ENCODE measurements at places on chromosomes 5 and 9.

DNA sequence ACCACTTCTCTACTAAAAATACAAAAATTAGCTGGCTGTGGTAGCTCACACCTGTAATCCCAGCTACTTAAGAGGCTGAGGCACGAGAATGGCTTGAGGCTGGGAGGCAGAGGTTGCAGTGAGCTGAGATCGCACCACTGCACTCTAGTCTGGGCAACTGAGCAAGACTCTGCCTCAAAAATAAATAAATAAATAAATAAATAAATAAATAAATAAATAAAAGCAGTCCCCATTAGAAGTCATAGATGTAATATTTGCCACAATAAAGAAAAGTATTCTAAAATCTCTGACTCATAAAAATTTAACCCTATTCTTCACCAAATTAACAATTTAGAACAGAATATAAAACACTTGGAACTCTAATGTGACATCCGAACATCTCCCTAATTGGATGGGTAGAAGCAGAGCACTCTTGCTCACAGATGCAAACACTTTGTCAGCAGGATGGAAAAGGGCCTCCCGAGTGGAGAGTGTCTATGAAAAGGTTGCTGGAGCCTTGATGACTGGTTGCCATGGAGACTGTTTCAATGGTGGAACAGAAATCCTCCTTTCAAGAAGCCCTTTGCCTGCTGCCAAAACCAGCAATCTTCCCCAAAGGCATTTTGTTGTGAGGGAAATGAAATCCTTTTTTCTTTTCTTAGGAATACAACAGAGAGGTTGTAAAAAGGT, 38.9 kb upstream of the TRAF1 start:
- DNase-seq = no peak

DNA sequence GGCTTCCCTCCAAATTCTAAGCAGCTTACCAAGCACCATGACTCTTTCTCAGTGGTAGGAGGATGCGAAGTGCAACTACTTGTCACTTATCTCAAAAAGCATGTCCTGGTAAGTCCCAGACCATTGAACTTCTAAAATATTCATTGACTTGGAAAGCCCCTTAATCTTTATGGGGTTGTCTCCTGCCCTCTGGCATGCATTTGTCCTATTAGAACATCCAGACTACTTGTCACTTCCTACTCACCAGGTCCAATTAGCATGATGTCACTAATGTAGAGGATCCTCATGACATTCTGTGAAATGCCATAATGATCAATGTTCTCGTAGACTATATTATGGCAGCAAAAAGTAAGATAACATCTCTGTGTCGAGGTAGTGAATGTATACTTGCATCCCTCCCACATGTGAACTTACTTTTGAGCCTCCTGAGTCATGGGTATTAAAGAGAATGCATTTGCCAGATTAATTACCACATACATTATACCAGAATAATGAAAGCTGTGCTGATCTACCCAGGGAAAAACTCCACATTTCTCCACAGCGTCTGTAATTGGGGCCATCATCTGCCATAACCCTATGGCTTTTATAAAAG, 63.5 kb upstream of the RAD23B start:
- peak; percentile 38 for DNase-seq

GRCh38 chr5:107652839-107653607, 17.7 kb downstream of the EFNA5 start:
- no peak for DNase-seq

DNA sequence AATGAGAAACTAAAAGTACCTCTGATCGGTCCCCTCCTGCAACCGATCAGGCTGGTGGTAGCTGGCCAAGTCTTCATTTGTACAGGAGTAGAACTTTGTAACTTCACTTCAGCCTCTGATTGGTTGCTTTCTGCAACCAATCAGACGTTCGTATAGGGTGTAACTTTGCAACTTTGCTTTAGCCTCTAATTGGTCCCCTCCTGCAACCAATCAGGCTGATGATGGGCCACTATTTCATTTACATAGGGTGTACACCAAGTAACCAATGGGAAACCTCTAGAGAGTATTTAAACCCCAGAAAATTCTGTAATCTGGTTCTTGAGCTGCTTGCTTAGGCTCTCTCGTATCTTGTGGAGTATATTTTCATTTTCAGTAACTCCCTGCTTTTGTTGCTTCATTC, 445.5 kb downstream of the MED10 start:
- no peak for DNase-seq

DNA sequence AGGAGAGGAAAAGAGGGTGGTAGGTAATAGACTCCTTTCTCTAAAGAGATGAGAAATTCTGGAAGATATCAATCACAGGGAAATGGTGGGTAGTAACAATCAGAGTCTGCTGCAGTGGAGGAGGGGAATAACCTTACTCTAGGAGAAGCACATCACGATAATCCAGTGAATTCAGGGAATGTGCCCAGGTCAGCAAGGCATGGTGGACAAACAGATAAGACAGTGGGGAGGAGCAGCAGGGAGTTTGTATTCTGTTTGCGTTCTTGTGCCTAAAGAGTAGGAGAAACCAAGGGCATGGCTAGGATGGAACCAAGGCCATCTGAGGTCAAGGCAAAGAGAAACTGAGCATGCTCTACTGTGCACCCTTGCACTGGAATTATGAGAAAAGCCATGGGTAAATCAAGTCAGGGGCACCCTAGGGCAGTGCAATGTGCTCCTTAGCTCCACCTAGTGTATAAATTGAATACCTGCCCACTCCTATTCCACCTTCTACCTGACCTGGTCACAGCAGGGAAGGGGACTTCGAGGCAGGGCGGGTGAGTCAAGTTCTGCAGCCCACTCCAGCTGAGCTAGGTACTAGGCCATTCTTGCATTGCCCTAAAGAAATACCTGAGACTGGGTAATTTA, 31.6 kb downstream of the RETREG1 start:
- no peak for DNase-seq

- peak; percentile 63 for DNase-seq
Measured at GRCh38 chr5:124859556-124860290, 113.3 kb upstream of the ZNF608 start.

GRCh38 chr9:80928697-80929096, 760.6 kb downstream of the TLE1 start:
- DNase-seq = no peak

GRCh38 chr9:94867842-94868312, 141.4 kb downstream of the AOPEP start:
- DNase-seq = peak; percentile 25

GRCh38 chr5:125912028-125912427, 511.2 kb upstream of the GRAMD2B start:
- DNase-seq = no peak

- peak; percentile 56 for DNase-seq
Measured at GRCh38 chr9:38082446-38083287, 13.6 kb upstream of the SHB start.

DNA sequence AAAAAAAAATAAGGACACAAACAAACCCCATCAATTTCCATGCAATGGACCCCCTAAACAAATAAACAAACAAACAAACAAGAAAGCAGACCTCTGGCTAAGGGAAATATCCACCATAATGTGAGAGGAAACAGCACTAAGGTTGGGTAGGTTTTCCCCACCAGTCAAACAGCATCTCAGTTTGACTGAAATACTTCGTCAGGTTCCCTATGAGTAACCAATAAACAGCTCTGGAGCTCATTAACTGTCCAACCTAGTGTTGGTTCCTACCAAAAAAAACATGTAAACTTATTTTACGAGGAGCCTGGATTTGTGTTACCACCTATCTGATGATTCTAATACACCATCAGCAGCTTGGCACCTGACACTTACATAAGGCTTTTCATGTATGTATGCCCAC, 198.5 kb upstream of the TARS1 start:
- DNase-seq = no peak

DNA sequence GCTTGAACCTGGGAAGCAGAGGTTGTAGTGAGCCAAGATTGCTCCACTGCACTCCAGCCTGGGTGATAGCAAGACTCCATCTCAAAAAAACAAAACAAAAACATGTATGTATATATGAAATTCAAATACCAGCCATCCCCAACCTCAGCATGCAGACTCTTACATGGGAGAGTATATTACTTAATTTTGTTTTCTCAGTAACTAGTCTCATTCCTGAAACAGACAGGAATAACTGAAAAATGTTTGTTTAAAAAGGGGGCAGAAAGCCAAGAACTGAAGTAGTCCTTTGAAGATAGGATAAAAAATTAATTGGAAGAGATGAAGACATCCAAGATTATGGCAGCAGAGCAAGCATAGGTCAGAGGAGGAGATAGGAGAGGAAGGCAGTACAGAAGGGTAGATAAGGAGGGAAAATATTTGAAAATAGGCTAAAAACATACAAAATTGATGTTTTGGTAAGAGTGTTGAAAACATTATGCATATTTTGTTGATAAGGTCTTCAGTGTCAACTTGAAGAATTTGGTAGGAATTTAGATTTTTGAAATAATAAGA, 309.9 kb downstream of the MAT2B start:
- DNase-seq = no peak

DNA sequence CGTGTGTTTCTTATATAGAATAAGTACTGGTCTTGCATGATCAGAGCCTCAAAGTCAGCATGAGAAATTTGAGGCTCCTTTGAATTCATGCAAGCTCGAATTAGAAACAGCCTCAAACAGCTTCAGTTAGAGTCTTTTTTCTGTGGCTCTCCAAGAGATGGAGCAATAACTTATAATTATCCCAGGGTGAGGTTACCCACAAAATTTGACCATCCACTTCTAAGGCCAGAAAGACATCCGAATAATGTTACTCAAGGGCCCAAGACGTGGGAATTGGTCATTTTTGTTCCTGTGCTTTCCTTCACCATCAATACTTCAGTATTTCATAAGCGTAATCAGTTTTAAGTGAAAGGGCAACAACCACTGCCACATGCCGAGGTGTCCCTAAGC, 89.7 kb downstream of the DAPK1 start:
- no peak for DNase-seq

DNA sequence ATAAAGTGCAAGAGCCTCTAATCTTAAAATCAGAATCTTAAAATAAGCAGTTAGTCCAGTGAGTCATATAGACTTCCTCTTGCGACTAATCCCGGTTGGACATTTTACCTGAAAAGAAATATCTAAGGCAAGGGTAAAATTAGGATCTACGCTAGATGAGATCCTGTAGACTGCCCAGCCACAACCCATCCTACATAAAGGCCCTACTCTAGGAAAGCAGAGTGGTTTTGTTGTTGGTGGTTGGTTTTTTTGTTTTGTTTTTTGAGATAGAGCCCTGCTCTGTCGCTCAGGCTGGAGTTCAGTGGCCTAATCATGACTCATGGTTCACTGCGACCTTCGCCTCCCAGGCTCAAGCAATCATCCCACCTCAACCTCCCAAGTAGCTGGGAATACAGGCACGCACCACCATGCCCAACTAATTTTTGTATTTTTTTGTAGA, 6.9 kb downstream of the TSC1 start:
- no peak for DNase-seq

DNA sequence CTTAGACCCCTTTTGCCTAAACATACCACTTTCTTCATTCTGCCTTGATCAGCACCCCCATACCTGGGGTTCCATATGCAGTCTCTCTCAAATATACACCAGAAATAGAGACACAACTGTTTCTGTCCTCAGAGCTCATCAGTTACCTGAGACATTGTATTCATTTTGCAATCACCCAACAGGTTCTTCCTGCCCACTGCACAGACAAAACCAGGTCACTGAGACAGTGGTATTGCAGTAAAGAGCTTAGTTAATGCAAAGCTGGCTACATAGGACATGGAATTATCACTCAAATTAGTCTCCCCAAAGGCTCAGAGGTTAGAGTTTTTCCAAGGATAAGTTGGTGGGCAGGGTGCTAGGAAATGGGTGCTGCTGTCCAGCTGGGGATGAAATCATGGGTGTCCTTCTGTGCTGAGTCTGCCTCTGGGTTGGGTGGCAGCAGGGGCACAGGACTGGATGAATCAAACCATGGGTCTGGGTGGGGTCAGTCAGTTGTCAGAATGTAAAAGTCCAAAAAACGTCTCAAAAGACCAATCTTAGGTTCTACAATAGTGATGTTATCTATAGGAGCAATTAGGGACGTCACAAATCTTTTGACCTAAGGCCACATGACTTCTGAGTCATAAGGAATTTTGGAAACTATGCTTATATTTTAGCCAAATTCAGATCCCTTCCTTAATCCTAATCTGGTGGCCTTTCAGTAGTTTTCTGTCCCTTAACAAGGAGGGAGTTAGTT, 41.0 kb downstream of the KCNV2 start:
- DNase-seq = no peak

- DNase-seq = no peak
Measured at GRCh38 chr5:114467171-114467570, 105.3 kb downstream of the KCNN2 start.

DNA sequence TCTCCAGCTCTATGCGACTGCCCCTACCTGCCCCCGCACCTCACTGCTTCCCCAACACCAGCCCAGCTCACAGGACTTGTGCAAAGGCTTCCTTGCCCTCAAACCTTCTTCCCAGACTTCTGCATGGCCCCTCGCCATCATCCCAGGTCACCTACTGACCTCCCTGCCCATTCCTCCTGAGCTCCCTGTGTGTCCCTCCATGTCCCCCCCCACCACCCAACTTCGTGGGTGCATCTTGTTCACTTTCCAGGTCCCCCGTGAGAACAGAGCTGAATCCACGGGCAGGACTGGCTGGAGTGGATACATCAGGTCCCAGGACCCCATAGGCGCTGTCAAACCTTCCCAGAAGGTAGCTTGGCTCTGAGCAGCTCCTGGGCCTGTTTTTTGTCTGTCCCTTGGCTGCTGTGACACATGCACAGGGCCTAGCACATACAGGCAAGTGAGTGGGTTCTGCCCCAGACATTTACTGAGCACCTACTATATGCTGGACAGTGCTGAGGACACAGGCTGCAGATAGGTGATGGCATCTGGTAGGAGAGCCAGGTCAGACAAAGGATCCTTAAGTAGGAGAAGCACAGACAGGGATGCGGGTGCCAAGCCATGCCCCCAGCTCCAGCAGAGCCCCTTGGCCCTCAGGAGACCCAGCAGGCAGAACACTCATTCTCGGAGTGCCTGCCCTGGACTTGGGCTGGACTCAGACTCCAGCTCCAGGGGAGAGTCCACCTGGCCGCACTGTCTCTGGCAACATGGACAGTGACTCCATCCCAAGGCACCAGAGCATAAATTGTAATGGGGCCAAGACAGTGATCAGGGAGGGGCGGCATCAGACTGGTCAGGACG, 15.0 kb downstream of the NINJ1 start:
- DNase-seq = no peak

DNA sequence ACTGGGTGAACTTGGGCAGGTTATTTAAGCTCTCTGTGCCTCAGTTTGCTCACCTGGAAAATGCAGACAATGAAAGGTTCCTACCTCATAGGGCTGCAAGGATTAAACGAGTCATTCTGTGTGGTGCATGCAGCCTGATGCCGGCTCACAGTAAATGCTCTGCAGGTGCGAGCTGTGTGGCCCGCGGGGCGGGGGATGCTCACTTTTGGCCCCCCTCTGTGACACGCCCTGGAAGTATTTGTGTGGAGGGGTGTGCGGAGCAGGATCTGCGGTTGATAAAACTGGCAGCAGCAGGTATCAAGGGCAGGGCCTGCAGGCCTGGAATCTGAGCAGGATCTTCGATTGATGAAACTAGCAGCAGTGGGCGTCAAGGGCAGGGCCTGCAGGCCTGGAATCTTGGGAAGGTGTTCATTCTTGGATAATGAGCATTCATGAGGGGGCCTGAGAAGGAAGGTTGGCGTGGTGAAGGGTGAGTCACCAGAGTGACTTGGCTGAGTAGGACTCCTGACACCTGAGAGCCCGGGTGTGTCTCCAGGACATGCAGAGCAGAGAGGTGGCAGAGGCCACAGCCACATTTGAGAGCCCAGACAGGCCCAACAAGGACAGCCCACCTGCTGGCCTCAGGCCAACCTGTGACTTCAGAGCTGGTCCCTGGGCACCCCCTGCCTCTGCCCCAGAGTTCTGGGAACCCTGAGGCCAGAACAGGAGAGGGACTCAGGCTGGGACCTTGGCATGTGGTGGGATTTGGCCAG, 11.9 kb downstream of the UNC5A start:
- DNase-seq = no peak
